ENCODE measurements at places on chromosomes 2 and 18.

GRCh38 chr2:221822416-221822815 lies 250.3 kb upstream of the EPHA4 start:
- no peak for DNase-seq

GRCh38 chr18:634551-635045 lies 22.9 kb upstream of the TYMS start:
- DNase-seq = no peak

DNA sequence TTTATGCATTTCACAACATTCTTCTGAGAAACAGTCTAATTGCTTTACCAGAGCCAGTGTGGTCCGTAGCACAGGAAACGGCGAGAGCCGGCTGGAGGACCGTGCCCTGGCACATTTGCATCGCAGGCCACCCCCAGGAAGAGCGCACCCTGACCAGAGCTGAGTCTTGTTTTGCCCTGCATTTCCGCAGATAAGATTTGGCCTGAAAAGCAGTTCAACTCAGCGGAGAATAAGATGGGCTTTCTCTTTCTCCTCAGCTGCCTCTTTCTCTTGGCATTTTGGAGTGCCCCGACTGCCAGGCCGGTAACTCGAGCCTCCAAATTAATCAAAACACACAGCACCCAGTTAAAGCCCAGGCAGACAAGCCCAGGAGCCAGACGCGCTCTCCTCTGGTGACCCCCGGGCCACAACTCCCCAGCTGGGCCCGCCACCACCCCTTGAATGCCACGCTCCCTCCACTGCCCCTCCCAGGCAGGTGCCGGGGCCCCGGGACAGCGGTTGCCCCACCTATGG lies 464 bp downstream of the COL4A4 start:
- no peak for DNase-seq

- DNase-seq = no peak
Measured at GRCh38 chr2:53429901-53430300, 337.7 kb upstream of the CHAC2 start.

GRCh38 chr2:169667583-169667982 lies 26.6 kb downstream of the CFAP210 start:
- DNase-seq = no peak

GRCh38 chr2:200422071-200422470 lies 87.8 kb downstream of the KCTD18 start:
- DNase-seq = no peak

- no peak for DNase-seq
Measured at GRCh38 chr2:624096-624495, 53.1 kb downstream of the TMEM18 start.

GRCh38 chr18:59022167-59022945 lies 117.3 kb upstream of the SEC11C start:
- DNase-seq = no peak

DNA sequence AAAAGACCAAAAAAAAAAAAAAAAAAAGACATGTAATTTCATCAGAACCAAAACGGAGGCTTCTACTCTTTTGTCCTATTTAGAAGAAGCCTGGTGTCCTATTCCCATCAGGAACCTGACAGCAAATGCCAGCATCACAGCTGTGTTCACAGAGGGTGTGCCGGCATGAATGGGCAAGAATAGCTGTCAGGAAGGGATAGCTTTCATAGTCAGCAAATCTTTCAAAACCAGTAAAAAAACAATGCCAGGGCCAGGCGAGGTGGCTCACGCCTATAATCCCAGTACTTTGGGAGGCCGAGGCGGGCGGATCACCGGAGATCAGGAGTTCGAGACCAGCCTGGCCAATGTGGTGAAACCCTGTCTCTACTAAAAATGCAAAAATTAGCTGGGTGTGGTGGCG lies 231.8 kb upstream of the PXDN start:
- DNase-seq = no peak

DNA sequence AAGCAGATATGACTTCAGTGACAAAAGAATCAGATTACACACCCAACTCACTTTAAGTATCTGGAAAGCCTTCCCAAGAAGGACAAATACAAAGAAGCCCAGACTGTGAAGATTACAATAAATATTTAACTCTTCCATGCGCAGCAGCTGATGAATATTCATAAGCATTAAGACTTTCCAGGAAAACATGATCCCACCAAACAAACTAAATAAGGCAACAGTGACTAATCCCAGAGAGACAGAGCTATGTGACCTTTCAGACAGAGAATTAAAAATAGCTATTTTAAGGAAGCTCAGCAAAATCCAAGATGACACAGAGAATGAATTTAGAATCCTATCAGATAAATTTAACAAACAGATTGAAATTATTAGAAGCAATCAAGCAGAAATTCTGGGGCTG lies 108.2 kb upstream of the UBE2E3 start:
- no peak for DNase-seq

DNA sequence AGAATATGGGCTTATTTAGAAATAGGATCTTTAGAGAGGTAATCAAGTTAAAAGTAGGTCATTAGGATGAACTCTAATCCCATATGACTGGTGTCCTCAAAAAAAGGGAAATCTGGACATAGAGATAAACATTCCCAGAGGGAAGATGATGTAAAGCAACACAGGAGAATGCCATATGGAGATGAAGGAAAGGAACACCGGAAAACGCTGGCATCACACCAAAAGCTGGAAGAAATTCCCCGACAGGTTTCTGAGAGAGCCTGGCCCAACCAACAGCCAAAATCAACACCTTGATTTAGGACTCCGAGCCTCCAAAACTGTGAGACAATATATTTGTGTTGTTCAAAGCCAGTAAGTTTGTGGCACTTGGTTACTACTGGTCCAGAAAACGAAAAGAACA lies 296.7 kb downstream of the DSEL start:
- no peak for DNase-seq

DNA sequence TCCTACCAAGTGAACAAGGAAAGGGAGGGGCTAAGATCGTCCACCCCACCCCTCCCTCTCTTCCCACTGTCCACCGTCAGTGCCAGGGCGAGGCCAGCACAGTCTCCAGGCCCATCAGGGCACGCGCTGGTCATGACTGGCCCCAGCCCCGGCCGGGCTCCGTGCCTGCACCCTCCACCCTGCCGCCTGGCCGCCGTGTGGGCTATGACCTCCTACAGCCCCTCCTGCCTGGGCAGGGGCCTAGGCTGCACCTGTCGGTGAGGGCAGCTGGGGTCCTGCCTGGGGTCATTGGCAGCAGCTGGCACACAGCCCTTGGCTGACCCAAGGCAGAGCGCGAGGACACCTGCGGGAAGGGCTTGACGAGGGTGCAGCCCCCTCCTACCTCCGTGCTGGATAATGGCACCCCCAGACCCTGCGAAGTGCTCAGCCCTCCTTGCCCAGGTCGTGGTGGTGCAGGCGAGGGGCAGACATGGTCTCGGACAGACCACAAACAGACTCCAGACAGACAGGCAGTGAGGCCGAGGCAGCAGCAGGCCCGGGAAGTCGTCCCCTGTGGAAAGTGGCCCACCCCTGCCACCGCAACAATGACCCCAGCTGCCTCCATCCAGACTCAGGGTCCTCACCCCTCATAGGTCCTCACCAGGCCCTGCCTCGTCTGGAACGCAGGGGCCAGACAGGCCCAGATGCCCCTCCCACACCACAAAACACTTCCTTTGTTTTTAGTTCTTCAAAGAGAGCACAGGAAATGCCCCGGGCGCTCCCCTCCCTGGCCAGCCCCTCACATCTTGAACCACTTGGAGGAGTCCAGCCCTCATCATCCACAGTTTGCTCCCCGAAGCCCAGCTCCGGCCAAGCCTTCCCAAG lies 43.1 kb upstream of the GPC1 start:
- no peak for DNase-seq

- no peak for DNase-seq
Measured at GRCh38 chr18:44119607-44120006, 561.1 kb upstream of the SETBP1 start.

- DNase-seq = peak; percentile 15
Measured at GRCh38 chr18:63439334-63439733, 17.1 kb upstream of the VPS4B start.

- DNase-seq = no peak
Measured at GRCh38 chr2:64751286-64752260, 97.9 kb upstream of the SERTAD2 start.

DNA sequence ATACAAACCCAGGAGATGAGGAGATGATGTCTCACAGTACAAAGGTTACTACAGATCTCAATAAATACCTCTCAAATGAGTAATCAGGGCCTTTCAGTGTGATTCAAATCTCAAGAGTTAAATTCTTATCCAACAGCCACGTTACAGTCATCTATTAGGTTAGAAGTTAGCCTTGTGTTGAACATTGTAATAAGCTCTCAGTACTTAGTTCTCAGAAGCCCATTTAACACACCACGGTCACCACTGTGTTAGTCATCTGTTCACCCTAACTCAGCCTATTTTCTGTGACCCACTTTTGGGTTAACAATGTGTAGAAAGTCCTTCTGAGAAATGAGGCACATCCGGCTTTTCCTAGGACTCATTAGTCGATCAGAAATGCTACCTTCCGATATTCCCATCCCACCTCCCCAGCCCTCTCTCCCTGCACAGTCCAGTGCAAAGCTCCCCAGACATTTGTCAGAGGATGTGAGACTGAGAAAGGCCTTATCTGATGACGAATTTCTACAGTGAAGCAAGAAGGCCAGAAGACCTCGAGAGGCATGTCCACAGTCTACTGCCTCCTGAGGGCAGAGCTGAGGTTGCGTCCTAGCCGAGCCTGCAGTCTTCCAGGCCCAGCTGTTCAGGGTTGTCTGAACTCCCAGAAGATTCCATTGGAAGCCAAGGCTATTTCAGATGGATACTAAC lies 92.6 kb downstream of the ACTR2 start:
- no peak for DNase-seq

DNA sequence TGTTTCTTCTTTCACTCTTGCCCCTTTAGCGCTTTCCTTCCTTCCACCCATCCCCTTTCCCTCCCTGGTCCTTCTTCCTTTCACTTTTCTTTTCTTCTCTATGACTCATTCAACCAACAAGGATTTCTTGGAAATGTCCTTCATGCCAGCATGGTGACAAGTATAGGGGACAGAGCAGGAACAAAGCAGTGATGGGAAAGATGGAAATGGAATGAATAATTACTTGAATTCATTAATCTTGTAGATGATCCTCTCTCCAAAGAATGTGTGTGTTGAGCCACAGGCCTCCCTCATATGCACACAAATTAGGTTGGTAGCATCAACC lies 1.5 kb downstream of the VAMP5 start:
- DNase-seq = no peak

GRCh38 chr2:205946226-205946625 lies 139.7 kb downstream of the INO80D start:
- no peak for DNase-seq

GRCh38 chr18:37251679-37252078 lies 313.9 kb downstream of the CELF4 start:
- DNase-seq = no peak

GRCh38 chr2:107263628-107264027 lies 377.7 kb upstream of the ST6GAL2 start:
- DNase-seq = no peak

DNA sequence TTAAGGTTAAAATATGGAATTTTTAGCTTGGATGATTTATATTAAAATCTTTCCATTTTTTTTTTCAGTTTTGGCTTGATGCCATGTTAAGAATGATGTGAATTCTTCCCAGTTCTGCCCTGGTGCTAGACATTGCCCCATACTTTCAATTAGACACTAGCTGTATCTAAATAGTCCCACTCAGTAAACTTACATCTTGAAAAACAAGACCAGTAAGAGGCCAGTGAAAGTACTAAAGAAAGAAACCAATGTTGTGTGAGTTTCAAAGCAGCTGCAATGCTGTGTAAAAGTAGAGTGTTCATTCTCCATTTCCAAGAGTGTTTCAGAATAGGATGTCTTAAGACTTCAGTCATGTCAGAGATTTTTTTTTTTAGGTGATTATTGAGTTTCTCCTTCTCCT lies 40.0 kb upstream of the CYBRD1 start:
- no peak for DNase-seq

GRCh38 chr2:66704786-66705185 lies 269.9 kb downstream of the MEIS1 start:
- DNase-seq = no peak

DNA sequence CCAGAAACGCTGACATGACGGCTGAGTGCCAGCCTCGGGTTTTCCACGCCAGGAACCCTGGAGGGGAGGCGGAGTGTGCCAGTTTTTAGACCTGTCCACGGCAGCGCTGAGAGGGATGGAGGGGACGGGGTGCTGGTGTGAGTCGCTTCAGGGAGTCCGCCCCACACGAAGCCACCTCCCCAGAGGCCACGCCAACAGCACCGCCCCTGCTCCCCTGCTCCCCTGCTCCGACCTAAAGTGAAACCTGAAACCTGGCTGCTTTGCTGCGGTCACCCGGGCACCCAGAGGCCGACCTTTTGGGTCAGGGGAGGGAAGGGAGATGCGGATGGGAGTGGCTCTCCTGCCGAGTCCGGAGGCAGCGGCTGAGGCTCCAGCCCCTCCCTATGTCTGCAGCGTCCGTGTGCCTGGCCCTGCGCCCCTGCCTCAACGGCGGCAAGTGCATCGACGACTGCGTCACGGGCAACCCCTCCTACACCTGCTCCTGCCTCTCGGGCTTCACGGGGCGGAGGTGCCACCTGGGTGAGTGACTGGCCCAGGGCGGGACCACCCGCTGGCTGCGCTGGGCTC lies 38.1 kb downstream of the SNED1 start:
- no peak for DNase-seq

GRCh38 chr2:196390243-196391148 lies 219.1 kb upstream of the STK17B start:
- DNase-seq = no peak

DNA sequence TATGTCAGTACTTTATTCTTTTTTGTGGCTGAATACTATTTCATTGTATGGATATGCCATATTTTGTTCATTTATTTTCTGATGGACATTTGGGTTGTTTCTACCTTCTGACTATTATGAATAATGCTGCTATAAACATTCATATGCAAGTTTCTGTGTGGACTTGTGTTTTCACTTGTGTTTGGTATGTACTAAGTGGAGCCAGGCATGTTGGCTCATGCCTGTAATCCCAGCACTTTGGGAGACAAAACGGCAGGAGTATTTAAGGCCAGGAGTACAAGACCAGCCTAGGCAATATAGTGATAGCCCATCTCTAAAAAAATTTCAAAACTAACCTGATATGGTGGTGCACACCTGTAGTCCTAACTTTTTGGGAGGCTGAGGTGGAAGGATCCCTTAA lies 23.3 kb downstream of the MARCHF7 start:
- no peak for DNase-seq

GRCh38 chr2:55045780-55046179 lies 4.5 kb downstream of the RTN4 start:
- no peak for DNase-seq

DNA sequence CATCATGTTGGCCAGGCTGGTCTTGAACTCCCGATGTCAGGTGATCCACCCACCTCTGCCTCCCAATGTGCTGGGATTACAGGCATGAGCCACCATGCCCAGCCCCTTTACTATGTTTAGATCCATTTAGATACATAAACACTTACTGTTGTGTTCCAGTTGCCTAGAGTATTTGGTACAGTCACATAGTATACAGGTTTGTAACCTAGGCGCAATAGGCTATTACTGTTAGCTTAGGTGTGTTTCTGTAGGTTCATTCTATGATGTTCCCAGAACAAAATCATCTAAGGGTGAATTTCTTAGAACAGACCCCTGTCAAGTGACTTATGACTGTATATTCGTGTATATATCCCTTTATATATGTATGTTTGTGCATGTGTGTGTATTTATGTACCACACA lies 61.8 kb downstream of the MYCN start:
- DNase-seq = no peak
